ENCODE measurements at places on chromosomes 2 and 18.

- DNase-seq, result no peak
These were observed 52.8 kb downstream of the METTL4 start for GRCh38 chr18:2518473-2518872.

GRCh38 chr18:23134780-23135549 is at the start of gene CABLES1:
TSS of gene CABLES1 (plus strand) at chr18:23135485. CDS start at chr18:23135763, 278 bp downstream.
- no peak for DNase-seq

GRCh38 chr2:50729306-50730049 is 302.5 kb downstream of the NRXN1 start:
- no peak for DNase-seq

DNA sequence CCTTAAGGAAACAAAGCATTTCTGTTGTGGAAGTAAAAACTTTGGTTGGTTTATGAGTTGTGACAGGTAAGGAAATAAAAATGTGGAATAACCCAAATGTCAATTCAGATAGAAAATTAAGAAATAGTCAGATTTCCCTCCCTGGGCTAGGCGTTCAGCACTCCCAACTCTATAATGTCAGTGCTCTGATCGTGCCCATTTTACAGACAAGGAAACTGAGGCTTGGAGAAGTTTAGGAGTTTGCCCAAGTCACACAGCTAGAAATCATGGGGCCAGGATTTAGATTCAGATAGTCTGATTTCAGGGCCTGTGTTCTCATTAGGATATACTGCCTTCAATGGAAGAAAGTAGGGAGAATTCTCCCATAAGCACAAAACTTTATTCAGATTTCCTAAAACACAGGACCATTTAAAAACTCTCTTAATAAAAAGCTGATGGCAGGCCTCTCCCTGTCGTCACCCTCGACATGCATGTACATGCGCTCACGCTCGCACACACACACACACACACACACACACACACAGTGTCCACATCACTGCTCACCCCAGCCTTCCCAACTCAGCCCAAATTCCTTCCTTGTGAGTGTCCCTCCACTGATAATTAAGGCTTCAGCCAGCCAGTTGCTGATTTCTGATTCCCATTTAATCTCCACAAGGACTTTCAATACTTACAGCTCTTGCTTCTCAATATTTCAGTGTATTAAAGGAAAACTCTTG is 49.1 kb upstream of the SLC14A2 start:
- DNase-seq, result peak; percentile 15

- no peak for DNase-seq
These were observed 225.3 kb downstream of the NCKAP5 start for GRCh38 chr2:133343018-133343352.

- DNase-seq, result no peak
These were observed 92.3 kb upstream of the SMAD2 start for GRCh38 chr18:48022531-48023329.

DNA sequence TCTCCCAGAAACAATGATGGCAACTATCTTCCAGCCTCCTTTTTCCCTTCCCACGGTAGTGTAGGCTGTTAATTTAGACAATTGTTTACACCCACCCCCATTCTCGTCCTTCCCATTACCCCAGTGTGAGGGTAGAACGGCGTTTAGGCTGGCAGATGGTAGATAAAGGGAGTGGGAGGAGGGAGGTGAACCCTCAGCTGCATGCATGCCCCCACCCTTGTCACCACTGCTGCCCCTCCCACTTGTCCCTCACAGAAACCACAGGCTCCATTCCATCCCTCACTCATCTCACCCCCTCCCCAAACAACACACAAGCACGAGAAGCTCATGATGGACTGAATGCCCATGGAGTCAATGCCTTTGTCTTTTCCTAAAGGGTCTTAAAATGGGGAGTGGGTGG is 107.9 kb upstream of the PARD3B start:
- DNase-seq, result no peak

GRCh38 chr2:109481196-109481555 is 132.6 kb downstream of the SEPTIN10 start:
- no peak for DNase-seq

DNA sequence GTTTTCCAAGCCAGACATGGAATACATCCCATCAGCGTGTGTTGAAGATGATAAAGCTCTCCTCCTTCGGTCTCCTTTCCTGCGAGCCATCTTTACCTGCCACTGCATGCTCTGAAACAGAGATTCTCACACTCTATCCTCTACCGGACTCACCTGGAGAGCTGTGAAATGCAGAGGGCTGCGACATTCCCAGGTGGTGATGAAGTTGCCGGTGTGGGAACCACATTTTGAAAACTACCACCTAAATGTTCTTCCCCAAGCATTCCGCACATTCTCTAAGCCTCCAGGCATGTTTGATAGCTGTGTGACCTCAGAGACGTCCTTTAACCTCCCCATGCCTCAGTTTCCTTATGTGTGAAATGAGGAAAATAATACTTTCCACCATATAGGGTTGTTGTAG is 226.2 kb upstream of the RAB6C start:
- no peak for DNase-seq

GRCh38 chr2:101846973-101847372 is 144.8 kb upstream of the IL1R2 start:
- no peak for DNase-seq

GRCh38 chr2:10831400-10831985 is 18.9 kb upstream of the PDIA6 start:
- no peak for DNase-seq

- no peak for DNase-seq
These were observed 75.9 kb upstream of the DYNAP start for GRCh38 chr18:54515149-54515548.

DNA sequence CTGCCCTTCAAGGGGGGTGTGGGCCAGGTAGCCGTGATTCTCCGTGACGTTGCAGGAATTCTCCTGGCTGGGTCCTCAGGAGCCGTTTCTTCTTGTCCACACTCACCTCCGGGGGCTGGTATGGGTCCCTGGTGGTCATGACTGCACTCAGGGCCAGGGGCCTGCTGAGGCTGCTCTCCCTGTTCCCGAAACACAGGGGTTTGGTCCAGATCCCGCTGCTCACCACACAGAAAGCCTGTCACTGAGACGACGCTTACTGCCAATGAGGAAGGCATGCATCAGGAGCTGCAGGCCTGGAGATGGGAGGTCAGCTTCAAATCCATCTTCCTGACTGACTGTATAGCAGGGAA is 160.7 kb downstream of the RTP5 start:
- DNase-seq, result no peak

GRCh38 chr2:30753630-30754029 is 53.6 kb downstream of the CAPN13 start:
- DNase-seq, result no peak

DNA sequence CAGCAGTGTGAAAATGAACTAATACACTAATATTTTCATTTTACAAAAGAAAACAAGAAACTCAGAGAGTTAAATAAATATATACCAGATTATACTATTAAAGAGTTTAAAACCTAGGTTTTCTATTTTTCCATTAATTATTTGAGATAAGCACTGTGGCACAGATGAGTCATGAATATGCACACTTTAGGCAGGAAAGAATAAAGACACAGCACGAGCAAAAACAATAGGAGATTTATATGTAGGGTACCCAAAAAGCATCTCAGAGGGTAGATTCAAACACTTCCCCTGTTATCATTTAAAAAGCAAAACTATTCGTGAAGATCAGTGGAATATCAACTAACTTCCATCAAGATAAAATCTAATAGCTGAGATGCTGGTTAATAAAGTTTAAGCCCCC is 430.6 kb downstream of the ERBB4 start:
- no peak for DNase-seq

- no peak for DNase-seq
These were observed 279.7 kb downstream of the SRBD1 start for GRCh38 chr2:45331410-45331786.

DNA sequence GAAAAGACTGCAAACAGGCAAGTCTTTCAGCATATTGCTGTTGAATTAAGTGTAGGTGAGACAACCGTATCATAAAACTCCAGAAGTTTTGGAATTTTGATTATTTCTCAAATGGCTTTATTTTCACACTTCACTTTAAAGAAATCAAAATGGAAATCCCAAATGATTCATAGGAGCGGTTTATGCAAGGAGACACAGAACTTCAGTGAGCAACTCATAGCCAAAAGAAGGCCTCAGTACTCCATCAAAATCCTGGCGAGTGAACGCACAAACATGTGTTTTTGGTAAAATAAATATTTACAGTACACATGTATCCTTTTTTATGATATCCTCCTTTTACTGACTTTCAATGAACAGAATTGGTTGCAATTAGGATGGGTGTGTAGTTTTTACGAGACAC is 140.4 kb upstream of the APCDD1 start:
- no peak for DNase-seq

GRCh38 chr18:12811191-12811950 is 72.7 kb downstream of the PTPN2 start:
- DNase-seq, result no peak

DNA sequence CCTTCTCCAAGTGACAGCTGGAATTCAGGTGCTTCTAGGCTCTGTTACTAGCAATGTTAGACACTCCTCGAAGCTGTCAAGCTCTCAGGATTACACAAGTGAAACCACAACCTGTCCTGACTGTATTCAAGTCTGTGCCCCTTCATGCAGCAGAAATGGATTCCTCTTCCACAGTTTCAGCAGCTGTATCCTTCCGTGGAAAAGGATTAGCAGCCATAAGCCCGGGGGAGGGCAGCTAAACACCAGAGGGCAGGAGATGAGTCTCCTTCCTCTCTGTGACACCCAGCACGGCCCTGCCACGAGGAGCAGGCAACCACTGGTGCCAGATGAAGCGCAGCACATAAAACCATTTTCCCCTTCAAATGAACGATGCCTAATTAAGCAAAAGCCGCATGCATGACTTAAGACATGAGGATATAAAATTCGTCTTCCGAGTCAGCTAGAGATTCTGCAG is 1.2 kb downstream of the ST3GAL5 start:
- DNase-seq, result no peak

GRCh38 chr2:84876369-84876768 is 4.5 kb downstream of the TRABD2A start:
- DNase-seq, result no peak

- no peak for DNase-seq
These were observed 78.4 kb downstream of the CLHC1 start for GRCh38 chr2:55153584-55154299.

- no peak for DNase-seq
These were observed 2.4 kb downstream of the CEBPZOS start for GRCh38 chr2:37198681-37199065.

DNA sequence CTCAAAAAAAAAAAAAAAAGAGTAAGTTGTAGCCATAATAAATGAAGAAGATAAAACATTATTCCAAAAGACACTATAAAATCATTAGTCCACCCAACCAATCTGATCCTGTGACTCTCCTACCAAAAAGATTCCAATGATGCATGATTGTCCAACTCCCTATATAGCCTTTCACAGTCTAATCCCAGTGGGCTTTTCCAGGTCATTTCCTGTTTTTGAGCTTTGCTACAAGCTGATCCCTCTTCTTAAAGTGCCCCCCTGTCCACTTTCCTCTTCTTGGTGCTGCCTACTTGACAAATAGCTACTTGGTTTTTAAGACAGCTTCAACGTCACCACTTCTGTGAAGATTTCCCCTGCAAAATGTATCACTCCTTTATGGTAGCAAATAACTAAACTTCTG is 88.4 kb downstream of the SEMA4F start:
- DNase-seq, result no peak

- DNase-seq, result no peak
These were observed 125.3 kb upstream of the APCDD1 start for GRCh38 chr18:10329101-10329500.

DNA sequence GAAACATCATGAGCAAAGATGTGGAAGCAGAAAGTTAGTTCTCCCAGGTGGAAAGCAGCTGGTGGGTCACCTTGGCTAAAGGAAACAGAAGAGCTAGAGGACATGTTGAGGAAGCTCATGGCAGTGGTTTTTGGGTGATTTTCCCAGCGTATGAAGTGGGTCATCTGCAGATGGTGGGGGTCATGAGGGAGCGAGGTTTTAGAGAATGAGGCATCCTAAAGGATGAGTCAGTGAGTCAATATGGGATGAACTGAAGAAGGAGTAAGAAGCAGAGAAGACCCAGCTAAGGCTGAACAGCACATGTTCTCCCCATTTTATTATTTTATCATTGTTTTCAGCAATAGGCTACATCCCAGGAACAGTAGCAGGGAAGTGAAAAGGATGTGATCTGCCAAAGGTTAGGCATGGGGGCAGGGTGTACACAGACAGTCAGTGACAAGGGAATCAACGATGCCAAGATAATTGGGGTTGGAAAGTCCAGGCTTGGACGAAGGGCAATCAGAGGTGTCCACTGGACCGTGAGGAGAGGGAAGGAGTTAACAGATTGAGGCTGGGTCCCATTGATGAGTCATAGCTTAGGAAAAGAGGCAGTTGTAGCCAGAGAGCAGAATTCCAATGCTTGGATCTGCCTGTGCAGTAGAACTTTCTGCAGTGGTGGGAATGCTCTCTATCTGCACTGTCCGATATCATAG is 289.3 kb upstream of the RAB12 start:
- no peak for DNase-seq

DNA sequence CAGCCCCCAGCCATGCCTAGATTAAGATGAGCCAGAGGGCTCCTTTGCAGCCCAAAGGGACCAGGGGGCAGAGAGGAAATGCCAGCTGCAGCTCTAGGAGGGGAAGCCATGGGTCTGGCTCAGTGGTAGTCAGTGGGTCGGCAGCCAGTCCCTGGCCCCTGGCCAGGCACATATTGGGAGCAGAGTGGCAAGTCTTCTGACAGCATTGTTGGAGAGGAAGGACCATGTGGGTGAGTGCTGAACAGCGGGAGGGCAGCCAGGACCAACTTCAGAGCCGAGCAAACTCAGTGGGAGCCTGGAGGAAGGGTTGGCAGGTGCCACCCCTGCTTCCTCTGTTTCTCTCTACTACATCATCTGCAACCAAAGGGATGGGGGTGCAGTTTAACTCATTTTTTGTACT is 140.5 kb upstream of the PELI1 start:
- no peak for DNase-seq

DNA sequence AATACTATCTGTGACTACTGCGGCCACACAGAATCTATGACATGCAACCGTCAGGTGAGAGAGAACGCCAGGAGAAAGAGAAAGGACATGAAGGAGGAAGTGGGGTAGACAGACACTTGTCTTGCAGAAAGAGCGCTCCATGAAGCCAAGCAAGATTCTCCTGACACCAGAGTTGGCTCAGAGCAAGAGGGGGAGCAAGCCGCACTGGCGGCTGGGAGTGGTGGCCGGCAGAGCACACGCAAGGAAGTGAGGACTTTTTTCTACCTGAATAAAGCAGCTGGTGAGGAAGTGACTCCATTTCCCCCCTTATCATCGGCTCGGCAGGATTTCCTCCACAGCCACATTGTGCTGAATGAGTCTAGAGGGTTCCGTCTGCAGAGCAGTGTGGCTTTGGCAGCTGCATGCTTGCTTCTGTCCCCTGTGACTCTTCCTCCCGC is 181.6 kb downstream of the BCL2 start:
- no peak for DNase-seq

DNA sequence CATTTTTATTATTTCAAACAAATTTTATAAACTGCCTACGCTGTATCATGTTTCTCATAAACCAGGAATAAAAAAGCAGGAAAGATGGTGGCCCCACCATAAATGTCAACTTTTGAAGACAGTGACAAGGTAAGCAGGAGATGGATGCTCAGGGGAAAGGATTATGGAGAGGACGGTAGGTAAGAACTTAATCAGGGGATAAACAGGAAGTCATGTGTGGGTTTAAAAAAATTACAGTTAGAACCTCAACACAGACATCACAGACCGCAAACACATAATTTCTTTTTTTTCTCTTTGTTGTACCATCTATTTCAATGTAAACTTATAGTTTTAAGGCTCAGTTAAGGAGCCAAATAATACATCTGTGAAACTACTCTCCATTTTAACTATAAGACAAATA is 575.2 kb upstream of the SLC8A1 start:
- no peak for DNase-seq
